ENCODE measurements at places on chromosomes 3 and 15.

DNA sequence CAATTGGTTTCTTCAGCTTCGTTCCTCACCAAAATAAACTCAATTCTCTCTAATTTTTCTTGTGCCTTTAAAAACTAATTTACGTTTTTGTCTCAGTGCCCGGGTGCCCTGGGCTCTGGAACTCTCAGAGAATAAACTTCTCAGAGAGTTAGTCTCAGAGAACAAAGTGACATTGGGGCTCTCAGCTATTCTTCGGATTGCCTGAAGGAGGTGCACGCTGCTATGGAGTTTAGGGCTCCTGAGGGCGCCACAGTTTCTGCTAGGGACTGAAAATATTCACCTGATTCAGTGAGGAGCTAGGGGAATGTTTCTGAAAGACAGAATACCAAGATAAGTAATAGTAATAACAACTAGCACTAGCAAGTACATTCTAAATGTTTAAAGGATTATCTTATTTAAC, 22.7 kb downstream of the ZIC4 start:
- DNase-seq = no peak

GRCh38 chr3:175093748-175094147, 234.6 kb downstream of the NAALADL2 start:
- DNase-seq = no peak

- no peak for DNase-seq
Observed at GRCh38 chr15:23503576-23503975, 56.5 kb upstream of the GOLGA6L2 start.

- no peak for DNase-seq
Observed at GRCh38 chr3:141618938-141619337, 119.2 kb upstream of the RNF7 start.

GRCh38 chr3:16337856-16338540, 73.0 kb downstream of the OXNAD1 start:
- DNase-seq = peak; percentile 31

DNA sequence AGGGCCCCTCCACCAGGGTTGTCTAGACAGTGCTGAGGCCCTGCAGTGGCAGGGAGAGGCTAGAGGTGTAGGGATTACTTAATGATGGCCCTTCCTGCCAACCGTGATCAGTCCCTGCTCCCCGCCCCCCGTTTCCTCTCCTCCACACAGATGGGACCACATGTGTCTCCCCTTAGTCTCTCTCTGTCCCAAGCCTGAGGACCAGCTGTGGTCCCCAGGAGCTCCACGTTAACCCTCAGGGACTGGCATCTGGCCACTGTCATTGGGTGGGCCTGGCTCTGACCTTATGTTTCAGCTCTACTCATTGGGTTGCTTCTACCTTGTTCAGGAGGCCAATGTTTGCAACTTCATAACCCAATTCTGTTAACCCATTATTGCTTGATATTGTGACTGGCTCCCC, 6.0 kb upstream of the ALPK3 start:
- DNase-seq = no peak

GRCh38 chr15:48986240-48986639, 22.5 kb upstream of the SHC4 start:
- no peak for DNase-seq

DNA sequence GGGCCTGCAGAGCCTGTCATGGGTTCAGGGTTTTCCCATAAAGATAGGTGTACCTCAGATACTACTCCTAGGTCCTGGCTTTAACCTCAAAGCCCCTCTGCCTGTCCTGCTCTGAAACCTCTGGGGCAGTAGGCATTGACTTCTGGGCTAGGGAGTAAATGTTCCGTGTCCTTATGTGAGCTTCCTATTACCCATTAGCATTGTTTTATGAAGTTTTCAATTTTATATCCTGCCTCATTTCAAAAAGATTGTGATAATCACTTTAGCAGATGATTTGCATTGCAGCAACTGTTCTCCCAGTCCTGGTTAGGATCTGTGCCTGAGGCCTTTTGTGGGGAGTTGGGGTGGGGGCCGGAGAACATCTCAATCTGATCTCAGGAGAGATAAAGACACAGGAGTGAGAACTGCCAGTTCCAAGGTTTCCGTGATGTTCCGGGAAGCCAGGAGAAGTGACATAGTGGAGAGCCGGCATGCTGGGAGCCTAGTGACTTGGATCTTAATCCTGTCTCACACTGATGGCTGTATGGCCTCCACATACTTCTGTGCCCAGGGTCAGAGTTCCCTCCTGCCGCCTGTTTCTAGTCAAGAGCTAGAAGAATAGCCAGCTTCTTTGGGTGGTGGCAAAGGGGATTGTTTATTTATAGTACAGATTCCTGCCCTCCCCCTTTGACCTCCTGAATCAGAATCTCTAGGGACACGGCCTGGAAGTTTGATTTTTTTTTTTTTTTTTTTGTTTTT, 10.6 kb downstream of the TPM1 start:
- DNase-seq = no peak

DNA sequence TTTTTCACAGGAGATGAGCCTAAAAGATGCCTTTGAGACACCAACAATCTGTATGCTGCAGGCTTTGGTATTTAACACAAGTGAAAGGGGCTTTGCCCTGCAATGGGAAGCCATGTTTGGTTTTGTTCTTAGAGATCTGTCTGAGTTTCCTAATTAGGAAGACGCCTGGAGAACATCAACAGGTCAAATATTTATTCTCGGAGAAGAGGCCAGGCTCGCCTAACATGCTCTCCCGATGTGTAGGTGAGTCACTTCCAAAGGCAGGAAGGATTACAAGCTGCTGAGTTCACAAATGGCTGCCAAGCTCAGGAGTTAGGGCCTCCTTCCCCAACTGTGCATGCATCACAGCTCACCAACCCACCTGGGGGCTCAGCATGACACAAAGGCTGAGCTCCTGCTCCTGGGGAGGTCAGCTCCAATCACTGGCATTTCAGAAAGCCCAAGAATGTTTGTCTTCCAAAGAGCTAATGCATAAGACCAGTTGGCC, 119.5 kb upstream of the PRICKLE2 start:
- DNase-seq = no peak

GRCh38 chr3:132167870-132168269, 133.1 kb upstream of the CPNE4 start:
- no peak for DNase-seq

DNA sequence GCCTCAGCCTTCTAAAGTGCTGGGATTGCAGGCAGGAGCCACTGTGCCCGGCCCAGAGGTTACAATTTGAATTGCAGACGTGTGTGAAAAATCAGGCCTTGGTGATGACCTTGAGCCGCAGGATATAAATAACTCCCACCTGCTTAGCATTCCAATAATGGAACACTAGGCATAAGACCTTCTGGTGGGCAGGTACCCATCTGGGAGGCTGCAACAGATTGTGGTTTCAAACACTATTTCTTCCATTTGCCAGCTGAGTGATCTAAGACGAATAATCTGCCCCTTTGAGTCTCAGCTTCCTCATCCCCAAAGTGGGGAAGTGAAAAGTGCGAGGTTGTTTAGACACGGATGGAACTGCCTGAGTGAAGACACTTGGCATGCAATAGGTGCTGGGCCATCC, 47.7 kb upstream of the HERC1 start:
- DNase-seq = no peak

DNA sequence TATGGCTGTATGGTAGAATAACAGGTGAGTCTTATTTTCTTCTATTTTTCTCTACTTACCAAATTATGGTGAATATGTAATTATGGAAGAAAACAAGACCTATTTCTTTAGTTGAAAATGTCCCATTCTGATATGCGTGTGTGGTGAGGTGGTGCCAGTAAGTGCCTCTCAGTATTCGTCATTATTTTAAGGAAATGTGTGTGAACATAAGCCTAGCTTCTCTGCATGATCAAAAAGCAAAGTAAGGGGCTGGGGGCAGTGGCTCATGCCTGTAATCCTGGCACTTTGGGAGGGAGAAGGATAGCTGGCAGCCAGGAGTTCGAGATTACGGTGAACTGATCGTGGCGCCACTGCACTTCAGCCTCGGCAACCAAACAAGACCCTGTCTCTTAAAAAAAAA, 26.0 kb downstream of the LARS2 start:
- DNase-seq = no peak

DNA sequence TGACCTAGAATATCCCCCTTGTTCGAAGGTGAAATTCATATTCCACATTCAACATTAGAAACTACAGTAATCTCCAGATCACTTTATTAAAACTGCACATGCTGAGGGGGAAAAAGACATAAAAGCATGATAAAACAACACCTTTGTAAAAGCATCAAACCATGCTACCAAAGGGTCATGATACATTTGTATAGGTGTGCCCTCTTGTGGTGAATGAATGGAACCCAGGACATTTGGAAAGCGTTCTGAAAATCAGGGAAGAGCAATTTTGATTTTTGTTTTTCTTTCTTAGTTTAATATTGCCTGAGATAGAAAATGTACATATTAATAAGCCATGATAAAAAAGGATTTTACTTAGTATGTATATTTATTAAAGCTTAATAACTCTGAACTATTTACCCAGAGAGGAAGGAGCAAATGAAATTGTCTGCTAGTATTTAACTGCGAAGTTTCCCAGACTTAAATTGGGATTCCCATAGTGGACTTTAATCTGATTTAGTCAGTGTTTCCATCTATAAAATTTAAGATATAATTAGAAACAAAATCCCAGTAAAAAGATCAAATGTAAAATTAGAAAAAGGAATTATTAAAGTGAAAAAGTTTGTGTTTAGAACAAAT, 105.8 kb upstream of the ARL6 start:
- no peak for DNase-seq

DNA sequence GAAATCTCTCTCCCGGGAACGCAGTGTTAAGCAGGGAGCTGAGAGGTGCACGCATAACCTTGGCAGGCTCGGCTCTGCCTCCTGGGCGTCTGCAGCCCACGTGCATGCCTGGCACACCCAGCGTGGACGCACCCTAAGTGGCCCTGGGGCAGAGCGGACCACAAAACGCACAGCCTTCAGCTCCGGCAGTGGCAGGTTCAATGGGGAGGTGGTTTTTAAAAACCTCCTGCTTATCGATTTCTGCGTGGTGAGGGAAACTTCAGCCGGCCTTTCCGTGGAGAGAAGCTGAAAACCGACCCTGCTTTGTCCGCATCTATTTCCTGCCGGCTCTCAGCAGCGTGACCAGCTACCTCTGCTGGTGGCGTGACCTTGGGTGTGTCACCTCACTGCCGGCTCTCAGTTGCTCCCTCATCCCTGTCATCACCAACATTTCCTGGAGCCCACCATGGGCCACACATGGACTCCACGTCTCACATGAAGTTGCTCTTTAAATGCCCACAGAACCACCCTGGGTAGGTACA, 134.8 kb upstream of the MEF2A start:
- no peak for DNase-seq

DNA sequence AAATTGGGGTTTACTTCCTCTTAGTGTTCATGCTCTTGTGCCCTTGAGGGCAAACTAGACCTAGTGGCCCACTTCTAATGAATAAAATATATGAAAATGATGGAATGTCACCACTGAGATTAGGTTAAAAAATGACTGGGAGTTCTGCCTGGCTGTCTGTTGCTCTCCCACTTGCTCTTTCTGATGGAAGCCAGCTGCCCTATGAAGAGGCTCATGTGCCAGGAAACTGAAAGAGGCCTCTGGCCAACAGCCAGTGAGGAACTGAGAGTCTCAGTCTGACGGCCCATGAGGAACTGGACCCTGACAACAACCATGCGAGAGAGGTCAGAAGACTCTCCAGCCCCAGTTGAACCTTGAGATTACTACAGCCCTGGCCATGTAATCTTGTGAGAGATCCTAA, 107.1 kb upstream of the FHIT start:
- no peak for DNase-seq

Data from activated effector memory CD4-positive, alpha-beta T cell treated with Interleukin-2 at 50 U/mL for 16 hours (primary cell).